ENCODE measurements at places on chromosomes 1 and 21.

- peak; percentile 35 for DNase-seq
These were observed 50.7 kb downstream of the WNT9A start for GRCh38 chr1:227896710-227897655.

GRCh38 chr1:81802707-81803430, 2.1 kb downstream of the ADGRL2 start:
- DNase-seq, result peak; percentile 70

GRCh38 chr1:179099891-179100290, 18.0 kb downstream of the TOR3A start:
- no peak for DNase-seq

DNA sequence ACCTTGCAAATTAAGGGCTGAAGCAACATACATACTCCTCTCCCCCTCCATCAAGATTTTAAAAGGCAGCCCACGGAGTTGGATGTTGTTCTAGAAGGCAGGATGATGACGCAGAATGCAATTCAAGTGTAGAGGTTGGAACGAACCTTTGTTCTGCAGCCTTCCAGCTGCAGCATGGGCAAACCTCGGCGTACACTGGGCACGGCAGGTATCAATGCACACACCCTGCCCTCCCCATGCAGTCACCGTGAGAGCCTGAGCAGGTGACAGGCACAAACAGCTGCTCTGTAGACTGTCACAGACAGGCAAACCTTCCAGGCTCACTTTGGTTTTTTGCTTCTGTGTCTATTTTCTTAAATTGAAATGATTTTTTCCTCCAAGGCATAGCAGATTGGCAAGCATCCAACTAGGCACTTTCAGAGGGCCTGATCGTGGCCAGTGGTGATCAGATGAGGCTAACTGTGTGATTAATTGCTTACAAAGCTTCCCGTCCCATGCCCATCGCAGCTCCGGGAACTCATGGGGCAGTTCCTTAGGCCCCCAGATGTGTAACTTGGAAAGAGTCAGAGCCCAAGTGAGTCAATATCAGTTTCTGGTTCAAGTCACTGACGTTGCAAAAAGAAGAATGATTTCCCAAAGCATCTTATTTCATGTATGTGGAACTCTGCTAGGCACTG, 82.3 kb downstream of the ITPKB start:
- DNase-seq, result no peak

DNA sequence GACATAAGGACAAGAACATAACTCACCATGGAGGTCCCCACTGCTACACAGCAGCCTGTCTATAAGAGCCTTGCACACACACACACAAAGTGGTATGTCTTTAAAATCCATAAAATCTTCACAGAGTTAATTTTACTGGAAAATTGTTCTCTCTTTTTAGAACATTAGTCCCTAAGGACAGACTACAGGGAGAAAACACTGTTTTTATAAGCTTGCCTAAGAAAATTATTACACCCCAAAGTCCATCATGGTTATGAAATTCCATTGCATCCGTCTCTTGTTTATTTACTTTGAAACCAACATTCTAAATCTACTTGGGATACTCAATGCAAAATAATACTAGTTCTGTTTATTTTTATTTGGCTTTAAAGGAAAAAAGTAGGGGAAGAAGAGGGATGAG, 197.4 kb downstream of the SETD4 start:
- DNase-seq, result no peak

- peak; percentile 52 for DNase-seq
These were observed 461.7 kb downstream of the PTPRU start for GRCh38 chr1:29698033-29698432.

GRCh38 chr21:33402001-33402979, 923 bp upstream of the IFNGR2 start:
- DNase-seq, result no peak

DNA sequence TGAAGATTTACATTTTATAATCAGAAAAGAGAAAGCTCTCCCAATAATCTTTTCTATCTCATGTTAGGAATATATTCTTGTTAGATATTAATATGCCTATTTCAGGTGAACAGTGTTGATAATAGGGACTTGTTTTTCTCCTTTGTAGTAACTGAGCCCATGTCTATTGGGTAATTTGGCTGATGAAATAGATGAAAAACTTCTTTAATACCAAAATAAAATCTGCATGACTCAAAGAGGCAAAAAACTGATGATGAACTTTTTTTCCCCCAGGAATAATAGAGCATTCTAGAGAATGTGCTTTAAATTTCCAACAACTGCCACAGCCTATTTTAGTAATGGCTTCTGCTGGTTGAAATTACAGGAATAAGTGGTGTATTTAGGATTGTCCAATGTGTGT, 178.9 kb upstream of the GREM2 start:
- no peak for DNase-seq

DNA sequence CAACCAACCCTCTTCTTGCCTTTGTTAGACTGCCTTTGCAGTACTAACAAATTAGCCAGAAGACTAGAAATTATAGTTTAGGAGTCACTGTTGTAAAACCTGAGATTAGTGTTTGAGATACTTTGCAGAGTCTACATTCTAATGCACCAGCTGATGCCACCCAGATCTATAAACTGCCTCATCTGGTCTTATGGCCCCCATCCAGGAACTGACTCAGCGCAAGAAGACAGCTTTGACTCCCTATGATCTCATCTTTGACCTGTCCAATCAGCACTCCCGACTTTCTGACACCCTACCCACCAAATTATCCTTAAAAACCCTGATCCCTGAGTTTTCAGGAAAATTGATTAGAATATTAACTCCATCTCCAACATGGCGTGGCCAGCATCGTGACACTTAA, 334.6 kb downstream of the RGS7 start:
- no peak for DNase-seq

DNA sequence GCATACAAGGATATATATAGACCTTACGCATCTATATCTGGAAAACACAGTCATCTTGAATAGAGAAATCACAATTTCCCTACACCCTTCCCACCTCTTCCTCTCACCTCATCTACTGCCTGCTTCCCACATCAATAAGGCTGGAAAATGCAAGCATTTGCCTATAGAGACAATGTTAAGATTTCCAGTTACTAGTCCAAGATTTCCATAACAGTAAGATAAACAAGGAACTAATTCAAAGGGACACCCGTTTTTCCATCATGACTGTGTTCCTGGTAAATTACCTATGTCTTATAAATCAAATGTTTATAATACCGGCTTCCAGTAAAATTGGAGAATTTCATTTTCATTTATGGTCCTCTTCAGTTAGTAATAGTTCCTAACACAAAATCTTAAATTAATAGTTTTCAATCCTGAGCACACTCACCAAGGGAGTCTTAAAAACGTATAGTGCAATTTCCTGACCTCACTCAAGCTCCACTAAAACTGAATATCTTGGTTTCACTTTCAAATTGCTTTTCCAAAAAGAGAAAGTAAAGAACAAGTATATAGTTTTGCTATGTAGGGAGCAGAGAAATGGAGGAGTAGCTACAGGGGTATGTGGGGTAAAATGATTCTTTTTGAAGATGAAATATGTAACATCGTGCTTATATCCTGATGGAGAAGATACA, 398.7 kb downstream of the PLPP3 start:
- no peak for DNase-seq

- DNase-seq, result no peak
These were observed 28.4 kb downstream of the PPP2R5A start for GRCh38 chr1:212313616-212314015.

- no peak for DNase-seq
These were observed 6.6 kb downstream of the UBL4B start for GRCh38 chr1:110118636-110119396.

GRCh38 chr21:36640721-36641244, 58.1 kb upstream of the SIM2 start:
- DNase-seq, result no peak

DNA sequence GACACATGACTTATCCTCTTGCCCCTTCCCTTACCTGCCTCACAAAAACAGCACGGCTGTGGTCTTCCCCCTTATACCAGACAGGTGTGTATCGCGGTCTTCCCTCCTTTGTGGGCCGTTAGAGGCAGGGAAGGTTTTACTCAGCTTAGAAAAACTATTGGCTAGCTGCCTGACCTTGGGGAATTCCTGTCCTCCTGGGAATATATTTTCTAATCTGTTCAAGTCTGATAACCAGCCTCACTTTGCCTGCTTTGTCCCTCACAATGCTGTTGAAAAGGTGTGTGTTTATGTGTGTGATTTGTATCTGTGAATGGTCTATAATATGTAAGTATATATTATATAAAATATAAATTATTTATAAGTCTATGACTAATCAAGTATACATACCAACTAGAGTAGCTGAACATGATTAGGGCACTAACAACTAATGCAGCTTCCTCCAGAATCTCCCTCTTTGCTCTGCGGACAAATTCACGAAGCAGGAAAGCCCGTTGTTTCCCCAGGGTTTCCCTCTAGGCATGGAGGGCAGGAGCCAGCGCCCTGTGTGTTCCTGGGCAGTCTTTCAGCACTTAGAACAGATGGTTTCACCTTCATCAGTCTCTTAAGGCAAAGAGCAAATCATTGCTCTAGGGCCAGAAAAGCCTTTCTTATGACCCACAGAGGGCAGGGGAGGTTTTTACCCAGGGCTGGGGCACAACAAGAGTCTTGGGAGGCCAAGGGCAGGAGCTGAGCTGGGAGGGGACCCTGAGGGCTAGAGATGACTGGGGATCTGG, 25.6 kb downstream of the SLC26A9 start:
- DNase-seq, result no peak

GRCh38 chr1:193513032-193513431, 326.6 kb upstream of the B3GALT2 start:
- DNase-seq, result no peak

DNA sequence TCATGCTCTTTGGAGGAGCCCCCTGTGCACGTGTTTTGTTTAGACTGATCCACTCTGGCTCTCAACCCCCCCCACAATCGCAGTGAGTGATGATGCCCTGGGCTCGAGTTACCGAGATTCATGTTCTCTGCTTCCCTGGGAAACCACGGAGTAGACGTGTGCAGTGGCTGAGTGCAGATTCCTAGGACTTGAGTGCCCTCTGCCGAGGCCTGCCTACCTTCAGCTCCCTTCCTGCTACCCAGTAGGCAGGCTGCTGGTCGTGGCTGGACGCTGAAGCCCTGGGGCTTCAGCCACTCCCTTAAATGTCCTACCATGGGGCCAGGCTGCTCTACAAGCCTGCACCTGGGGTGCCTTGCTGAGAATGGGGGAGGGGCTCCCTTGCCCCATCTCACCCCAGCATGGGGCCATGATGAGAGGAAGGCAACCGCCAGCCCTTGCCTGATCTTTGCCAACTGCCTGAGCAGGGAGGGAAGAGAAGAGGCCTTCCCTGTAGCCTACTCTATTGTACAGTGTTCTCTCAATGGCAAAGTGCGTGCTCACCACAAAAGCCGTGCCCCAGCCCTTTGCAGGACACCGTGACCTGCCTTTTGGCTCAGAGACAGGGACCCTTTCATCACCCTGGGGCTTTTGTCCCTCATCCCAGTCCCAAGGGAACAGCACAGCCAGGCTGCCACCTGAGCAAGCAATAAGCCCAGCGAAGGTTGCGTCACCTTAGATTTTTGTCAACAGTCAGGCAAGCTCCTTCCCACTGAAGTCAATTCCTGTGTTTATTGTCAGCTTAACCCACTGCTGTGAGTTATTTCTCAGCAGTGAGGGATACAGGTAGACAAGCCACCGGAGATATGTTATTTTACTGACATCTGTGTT, 4.1 kb upstream of the GRIK3 start:
- no peak for DNase-seq

DNA sequence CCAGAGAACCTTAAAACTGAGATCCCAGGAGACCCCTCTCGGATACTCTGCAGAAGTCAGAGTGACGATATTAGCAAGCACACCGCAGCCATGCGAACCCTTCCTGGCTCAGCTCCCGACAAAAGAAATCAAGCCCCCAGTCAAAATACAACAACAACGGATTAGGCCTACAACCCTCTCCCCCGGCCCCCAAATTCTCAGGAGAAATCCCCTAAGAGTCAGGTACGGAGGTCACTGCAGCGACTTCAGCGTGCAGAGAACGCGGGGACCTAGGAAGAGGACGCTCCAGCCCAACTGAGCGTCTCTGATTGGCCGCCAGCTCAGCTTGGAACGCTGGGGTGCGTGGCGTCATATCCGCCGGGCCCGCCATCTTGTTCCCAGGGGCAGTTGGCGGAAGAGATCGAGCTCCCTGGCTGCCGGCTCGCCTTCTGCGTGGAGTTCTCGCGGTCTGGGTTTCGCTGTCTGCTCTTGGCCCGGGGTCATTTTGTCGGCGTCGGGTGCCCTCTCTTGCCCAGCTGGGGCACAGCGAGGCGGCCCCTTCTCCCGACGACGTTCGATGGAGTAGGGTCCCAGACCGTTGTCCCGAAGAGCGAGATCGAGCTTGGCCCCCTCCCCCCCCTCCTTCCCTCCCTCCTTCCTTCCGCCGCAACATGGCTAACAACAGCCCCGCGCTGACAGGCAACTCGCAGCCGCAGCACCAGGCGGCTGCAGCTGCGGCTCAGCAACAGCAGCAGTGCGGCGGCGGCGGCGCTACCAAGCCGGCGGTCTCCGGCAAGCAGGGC, at the start of gene PRPF38B:
Gene PRPF38B, plus strand, starts transcription at position 369 of the 782 bp plus-strand sequence. Its CDS starts 282 bp downstream, at position 651.
- peak; percentile 82 for DNase-seq

DNA sequence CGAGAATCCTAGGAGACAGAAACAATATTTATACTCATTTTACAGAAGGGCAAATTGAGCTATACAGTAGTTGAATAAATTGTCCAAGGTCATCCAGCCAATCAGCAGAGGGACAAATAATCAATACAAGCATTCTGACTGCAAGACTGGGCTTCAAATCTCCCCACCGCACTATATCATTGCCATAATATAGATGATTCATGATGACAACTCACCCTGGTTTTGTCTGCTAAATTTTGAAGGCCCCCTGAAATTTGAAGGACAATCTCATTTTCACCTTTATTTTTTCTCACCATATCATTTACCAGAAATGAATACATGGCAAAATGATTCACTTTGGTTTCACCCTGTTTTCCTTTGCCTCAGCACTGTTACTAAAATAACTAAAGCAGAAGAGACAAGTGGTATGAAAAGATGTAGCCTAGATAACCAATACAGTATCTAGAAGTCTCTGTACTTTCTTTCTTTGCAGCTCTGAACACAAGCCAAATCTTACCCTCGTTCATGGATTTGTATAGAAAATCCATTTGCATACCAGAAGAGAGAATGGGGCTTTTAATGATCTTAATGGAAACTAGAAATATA, 292.5 kb downstream of the TTLL7 start:
- DNase-seq, result no peak

GRCh38 chr1:160748181-160748877, 9.3 kb downstream of the SLAMF7 start:
- DNase-seq, result no peak

GRCh38 chr1:59055908-59056719, 240.8 kb upstream of the FGGY start:
- no peak for DNase-seq

DNA sequence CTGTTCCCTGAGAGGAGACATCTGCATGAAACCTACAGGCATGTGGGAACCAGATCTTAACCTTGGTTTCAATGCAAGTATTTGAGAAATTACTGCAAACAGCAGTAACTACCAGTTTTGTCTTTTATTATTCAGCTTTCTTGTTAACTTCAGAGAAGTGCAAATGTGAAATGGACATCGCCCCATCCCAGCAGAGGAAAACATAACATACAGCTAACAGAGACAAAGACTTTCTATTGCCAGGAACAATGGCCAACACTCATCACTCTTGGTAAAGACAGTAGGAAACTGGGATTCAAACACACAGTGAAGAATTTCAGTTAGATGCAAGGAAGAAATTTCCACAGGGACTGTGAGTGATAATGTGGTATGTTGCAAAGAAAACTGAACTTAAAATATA, 115.1 kb downstream of the SLC30A10 start:
- DNase-seq, result no peak
